Stimulated activated CD8-positive, alpha-beta memory T cell treated with anti-CD3 and anti-CD28 coated beads, Interleukin-4, amount 100 ng/mL, for 1 hour (primary cell): ENCODE measurements at places on chromosomes 12 and 14.

GRCh38 chr12:93127582-93128331 is 198.7 kb upstream of the EEA1 start:
- no peak for DNase-seq

GRCh38 chr12:2380946-2381345 is 328.2 kb downstream of the CACNA1C start:
- no peak for DNase-seq

DNA sequence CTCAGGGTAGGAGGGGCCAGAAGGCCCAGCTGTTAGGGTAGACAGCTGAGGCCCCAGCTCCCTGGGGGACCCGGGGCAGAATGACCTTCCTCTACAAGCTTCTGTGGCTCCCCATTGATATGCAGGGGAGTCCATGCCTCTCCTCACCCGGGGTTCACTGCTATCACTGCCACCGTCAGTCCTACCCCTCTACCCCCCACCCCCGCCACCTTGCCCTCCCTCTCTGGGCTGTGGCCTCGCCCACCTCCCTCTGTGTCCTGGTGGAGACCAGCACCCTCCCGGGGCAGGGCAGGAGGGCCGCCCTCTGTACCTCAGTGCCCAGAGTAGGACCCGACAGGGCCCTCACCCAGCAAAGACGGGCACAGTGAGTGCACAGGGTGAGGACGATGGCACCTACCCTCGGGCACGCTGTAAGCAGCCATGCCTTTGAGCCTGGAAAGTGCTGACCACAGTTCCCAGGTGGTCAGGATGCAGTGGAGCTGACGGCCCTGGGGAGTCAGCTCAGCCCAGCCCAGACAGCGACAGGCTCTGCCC is 88.4 kb upstream of the SFSWAP start:
- no peak for DNase-seq

DNA sequence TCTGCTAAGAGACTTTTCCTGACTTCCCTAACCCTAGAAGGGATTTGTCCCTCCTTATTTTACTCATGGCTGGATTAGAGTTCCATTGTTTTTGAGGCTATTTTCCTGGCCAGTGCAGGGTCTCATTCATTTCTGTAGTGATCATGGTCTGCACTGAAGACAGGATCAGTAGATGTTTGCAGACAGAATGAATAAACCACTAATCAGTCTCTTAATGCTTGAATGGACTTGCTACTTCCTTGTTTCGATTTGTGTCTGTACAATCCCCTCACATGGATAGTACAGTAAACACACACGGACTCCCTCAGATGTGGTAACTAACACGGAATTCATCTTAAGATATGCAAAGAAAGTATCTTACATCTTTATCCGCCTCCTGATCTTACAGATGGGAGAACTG is 102.6 kb upstream of the PRB2 start:
- no peak for DNase-seq

GRCh38 chr14:74647678-74648461 is 35.8 kb upstream of the LTBP2 start:
- DNase-seq, result no peak

GRCh38 chr14:45680531-45680930 is 427.5 kb upstream of the MIS18BP1 start:
- no peak for DNase-seq

DNA sequence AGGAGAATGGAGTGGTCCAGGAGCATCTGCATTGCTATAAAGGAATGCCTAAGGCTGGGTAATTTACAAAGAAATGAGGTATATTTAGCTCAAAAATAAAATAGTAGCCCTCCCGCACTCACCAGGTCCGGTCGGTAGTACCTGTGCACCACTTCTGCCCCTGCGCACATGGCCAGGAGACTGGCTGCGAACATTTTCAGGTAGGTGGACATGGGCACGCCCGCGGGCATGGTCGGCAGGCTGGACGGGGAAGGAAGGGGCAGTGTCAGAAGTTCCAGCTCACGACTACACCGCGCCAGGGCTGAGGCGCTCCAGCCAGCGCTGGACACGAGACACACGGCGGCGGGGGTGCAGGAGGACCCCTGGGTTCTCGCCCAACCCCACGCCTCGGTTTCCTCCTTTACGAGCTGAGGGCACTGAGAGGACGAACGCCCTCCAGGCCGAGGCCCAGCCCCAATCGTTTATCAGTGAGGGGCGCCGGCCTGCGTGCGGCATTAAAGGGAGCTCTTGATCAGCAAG is 9.1 kb upstream of the TDG start:
- DNase-seq, result no peak

DNA sequence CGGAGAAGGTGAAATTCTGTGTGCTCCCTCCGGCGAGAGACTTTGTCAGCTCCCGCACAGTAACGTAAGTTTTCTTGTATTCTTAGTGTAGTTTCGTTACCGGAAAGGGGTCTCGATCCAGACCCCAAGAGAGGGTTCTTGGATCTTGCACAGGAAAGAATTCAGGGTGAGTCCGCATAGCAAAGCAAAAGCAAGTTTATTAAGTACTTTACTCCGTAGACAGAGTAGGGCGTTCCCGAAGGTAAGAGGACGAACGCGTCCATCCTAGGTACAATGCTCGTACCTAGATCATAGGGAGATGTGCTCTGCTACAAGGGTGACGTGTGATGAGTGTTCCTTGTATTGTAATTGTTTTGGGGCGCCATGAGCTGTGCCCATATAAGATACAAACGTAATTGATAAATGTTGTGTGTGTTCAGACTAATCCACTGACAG is 293 bp downstream of the IFI27L1 start:
- no peak for DNase-seq
